Vein endothelial cell (primary cell): ENCODE measurements at places on chromosomes 2 and 18. TPM values are rescaled to one million over a fixed set of nuclear protein-coding genes. Genes with fewer than 3 reads are reported as not detected.

Gene ERMN
- total RNA-seq = not detected in 2 replicates

Gene RFX8
- 0.33 and 0.57 TPM in 2 replicates for total RNA-seq

Gene CRYGD
- not detected in 2 replicates for total RNA-seq

Gene PARD3B
- total RNA-seq = 18.1 and 20.3 TPM in 2 replicates

Gene SPDYA
- 0.33 and 0.67 TPM in 2 replicates for total RNA-seq

Gene TYMS
- 15.0 and 32.8 TPM in 2 replicates for total RNA-seq

Gene TMEM198
- not detected in 2 replicates for total RNA-seq

Gene LOXHD1
- total RNA-seq = not detected in 2 replicates

Gene APOB
- under 0.01 and 0.10 TPM in 2 replicates for total RNA-seq

Gene CAPN13
- not detected in 2 replicates for total RNA-seq

Gene AQP12B
- not detected in 2 replicates for total RNA-seq

Gene MAP3K19
- total RNA-seq = not detected in 2 replicates

Gene ADCYAP1
- total RNA-seq = not detected in 2 replicates

Gene DCC
- not detected in 2 replicates for total RNA-seq

Gene CHRND
- not detected in 2 replicates for total RNA-seq

Gene ERBB4
- total RNA-seq = under 0.01 TPM in 2 replicates
